ENCODE measurements at places on chromosomes 3 and 15.

DNA sequence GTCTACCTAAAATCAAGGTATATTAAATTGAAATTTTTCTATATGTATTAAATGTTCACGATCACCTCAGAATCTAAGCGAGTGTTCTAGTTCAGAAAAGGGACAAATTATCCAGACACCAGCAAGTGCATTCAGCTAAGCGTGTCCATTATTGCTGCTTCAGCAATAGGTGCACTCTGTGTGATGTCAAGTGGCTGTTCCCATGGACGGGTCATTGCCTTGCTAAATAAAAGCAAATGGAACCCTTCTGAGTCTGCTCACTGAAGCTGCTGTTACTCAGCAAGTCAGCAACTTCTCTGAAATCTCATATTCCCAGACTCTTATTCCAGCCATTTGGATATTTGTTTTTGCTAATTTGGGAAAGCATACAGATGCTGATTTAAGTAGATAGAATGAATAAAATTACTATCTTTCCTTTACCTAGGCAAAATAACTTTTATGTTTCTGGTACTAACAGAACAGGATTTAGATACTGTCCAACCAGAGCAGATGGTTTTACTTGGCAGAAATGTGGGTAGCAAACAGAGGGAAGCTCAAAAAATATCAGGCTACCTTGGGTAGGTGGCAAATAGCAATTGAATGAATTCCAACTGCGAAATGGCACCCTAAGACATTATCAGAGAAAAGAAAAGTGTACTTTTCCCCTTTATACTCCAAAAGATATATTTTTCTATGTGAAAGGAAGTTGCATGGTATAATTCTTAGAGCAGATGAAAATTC, 407.0 kb downstream of the GAP43 start:
- H3K4me3 ChIP-seq, result no peak overlapping the region
- no peak for DNase-seq
- no peaks in the 10 kb centered on the region for H3K4me1 ChIP-seq
- no peaks in the 10 kb centered on the region for H3K27me3 ChIP-seq

DNA sequence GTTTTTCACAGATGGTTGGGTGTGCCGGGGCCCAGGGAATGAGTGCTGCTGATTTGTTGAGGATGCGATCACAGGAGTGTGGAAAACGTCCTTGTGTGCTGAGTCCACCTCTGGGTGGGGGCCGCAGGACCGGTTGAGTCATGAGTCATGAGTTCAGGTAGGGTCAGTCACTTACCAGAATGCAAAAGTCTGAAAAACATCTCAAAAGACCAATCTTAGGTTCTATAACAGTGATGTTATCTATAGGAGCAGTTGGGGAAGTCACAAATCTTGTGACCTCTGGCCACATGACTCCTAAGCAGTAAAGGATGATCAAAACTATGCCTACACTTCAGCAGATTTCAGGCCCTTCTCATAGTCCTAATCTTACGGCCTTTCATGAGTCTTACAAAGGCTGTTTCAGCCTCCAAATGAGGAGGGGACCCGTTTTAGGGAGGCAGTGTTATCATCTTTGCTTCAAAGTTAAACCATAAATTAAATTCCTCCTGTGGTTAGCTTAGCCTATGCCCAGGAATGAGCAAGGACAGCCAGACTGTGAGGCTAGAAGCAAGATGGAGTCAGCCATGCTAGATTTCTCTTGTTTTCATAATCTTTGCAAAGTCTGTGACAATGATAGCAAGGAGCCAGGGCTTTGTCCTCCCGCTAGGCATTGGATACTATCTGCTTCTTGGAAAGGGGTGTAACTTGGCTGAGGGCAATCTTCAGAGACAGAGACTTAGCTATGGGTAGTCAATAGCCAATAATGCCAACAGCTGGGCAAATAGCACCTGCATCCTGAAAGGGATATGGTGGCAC, 30.6 kb upstream of the PIAS1 start:
- no peaks in the 10 kb centered on the region for H3K4me1 ChIP-seq
- DNase-seq, result no peak

DNA sequence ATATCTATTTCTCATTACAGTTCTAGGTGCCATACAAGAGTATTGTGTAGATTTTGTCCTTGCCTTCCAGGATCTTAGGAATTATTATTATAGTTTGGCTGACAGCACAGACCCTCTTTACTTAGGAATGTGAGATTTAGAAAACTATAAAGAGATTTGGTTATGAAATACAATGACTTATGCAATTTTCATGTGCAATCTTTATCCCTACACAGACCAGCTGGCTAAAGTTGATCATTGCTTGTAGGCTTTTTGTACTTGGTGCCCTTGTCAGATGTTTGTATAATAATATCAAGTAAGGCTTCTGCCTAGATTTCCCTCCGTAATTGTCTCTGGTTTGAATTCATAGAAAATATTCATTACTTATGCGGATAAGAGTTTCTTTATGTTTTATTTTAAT, 174.5 kb upstream of the GAP43 start:
- no peak overlapping the region for H3K4me3 ChIP-seq
- no peaks in the 10 kb centered on the region for H3K27me3 ChIP-seq
- no peaks in the 10 kb centered on the region for H3K36me3 ChIP-seq
- no peaks in the 10 kb centered on the region for H3K4me1 ChIP-seq

DNA sequence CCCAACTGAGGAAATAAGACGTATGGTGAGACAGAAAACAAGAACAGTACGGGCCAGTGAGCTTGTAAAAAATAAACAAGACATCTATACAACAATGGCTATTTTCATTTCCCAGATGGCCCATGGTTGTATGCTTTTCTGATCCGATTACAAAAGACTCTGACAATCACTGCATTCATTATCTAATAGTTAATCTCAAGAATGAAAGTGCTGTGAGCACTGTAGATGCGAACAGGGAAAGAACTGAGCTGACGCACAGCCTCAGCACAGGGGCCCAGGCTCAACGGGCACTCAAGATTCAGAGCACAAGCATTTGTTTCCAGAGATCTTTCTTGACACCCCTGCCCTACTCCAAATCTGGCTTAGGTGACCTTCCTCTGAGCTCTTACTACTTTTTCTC, 6.9 kb downstream of the MTMR10 start:
- DNase-seq, result no peak
- H3K4me3 ChIP-seq, result no peak overlapping the region
- H3K27ac ChIP-seq, result no peak overlapping the region
- peaks cover 63% of the 10 kb centered on the region for H3K36me3 ChIP-seq

DNA sequence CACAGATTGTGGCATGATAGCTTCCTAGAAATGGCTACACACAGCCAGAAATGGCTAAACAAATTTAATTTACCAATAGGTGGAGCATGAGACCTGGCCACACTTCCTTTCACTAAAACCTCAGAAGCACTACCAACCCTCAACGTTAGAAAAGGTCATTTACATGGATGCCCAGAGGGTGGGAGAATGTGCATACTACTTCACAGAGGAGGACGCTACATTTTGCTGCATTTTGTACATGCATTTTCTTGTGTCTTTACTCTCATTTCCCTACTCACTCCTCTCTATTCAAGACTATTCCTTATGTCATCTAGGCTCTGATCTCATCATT, 40.1 kb downstream of the C2CD4B start:
- no peak overlapping the region for H3K4me3 ChIP-seq
- H3K4me1 ChIP-seq, result peaks cover 33% of the 10 kb centered on the region
- H3K27me3 ChIP-seq, result no peaks in the 10 kb centered on the region
- DNase-seq, result no peak
- H3K27ac ChIP-seq, result peak overlapping the region; percentile 67
- no peaks in the 10 kb centered on the region for H3K36me3 ChIP-seq

DNA sequence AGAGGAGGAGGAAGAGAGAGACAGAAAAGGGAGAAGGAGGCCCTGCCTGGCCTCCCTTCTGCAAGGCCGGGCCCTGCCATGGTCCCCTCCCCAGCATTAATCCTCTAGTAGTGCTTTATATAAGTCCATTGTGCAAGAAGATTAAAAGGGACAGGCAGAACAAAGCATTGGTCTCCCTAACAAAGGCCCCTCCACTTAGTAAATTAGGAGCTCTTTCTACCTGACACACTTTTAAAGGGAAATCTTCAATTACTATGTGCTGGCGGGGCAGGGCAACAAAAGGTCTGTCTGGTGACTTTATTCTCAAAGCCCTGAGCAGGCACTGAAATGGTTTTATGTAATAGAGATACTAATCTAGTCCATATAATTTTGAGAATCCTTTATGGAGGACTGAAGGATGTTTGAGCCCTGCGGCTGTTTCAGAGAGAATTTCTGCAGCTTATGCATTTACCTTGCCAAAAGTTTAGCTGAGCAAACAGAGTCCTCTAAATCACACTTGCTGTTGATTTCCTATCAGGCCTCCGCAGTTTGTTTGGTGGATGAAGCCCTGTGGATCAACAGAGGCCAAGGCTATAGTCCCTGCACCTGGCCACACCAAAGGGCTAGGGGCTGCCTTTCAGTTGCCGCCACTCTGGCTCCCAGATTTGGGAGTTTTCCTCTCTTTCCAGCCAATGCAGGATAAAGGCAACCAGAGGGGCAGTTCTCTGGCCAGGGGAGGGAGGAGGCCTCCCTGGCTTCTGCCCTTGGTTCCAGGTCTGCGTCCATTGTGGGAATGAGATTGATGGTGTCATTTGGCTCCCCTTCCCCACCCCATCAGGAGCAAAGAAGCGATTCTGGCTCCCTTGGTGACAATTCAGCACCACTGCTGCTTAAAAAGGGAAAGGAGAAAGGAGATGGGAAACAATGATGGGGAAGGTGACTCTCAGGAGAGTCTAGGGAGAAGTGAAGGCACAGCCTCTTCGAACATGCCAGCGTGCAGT, 148.0 kb downstream of the MEGF11 start:
- H3K36me3 ChIP-seq, result no peaks in the 10 kb centered on the region
- peaks cover 13% of the 10 kb centered on the region for H3K27me3 ChIP-seq
- no peak overlapping the region for H3K27ac ChIP-seq

- no peaks in the 10 kb centered on the region for H3K27me3 ChIP-seq
- H3K4me1 ChIP-seq, result peaks cover 1% of the 10 kb centered on the region
- H3K4me3 ChIP-seq, result no peak overlapping the region
- H3K27ac ChIP-seq, result no peak overlapping the region
- DNase-seq, result no peak
Observed at GRCh38 chr3:50171540-50172301, 16.6 kb downstream of the SEMA3F start.

DNA sequence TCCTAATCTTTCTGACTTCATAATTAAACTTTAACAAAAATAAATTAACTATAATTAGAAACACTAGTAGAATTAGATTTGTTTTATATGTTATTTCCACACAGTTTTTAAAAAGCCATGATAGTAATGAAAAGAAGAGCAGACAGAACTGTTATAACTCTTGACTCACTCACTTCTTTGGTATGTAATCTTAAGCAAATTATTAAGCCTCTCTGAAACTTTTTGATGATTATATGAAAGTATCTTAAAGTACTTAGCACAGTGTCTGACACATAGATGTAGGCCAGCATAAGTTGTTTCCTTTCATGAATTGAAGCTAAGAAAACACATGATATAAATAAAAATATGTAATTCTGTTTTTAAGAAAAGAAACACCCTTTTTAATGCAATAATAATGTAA, 123.6 kb upstream of the MLF1 start:
- H3K4me1 ChIP-seq, result no peaks in the 10 kb centered on the region
- no peak overlapping the region for H3K27ac ChIP-seq
- H3K36me3 ChIP-seq, result no peaks in the 10 kb centered on the region
- H3K4me3 ChIP-seq, result no peak overlapping the region
- DNase-seq, result no peak
- no peaks in the 10 kb centered on the region for H3K27me3 ChIP-seq

- H3K4me1 ChIP-seq, result no peaks in the 10 kb centered on the region
- no peaks in the 10 kb centered on the region for H3K36me3 ChIP-seq
- no peaks in the 10 kb centered on the region for H3K27me3 ChIP-seq
- no peak overlapping the region for H3K27ac ChIP-seq
- H3K4me3 ChIP-seq, result no peak overlapping the region
Observed at GRCh38 chr3:152496716-152497115, 228.0 kb downstream of the MBNL1 start.

DNA sequence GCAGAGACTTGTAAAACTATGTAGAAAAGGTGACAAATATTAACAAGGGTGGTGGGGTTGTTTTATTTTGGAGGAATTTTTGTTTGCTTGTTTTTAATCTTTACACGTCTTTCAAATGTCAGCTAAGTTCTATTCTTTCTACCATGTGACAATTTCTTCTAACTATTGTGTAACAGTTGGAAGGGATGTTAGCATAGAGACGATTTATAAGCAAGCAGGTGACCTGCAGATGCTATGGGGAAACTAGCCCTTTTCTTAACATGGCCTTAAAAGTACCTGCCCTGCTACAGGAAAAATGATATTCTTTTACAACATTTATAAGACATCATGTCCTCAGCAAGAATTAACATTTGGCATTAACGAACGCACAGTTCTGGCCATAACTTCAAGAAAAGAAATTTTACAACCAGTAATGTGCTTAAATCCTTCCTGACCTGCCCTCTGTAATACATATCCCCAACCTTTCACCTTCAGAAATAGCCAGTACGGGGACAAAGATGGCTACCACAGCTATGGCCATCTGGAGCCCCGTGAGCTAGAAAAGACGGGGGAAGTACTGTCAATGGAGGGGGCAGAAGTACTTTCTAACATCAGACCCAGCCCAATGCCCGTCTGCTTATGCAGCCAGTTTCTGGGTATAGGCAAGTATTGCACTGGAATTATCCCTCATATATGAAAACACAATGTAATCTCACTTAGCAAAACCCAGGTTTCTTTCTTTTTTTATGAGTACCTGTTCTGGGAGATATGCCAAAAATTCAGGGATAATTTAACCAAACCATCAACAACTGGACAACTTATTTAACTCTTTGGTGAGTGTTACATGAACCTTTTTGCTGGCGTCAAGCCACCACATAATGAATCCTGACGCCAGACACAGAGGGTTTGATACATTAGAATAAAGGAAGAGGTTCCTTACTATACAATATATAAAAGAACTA, 67.7 kb upstream of the NR2F2 start:
- H3K27me3 ChIP-seq, result no peaks in the 10 kb centered on the region
- H3K4me1 ChIP-seq, result no peaks in the 10 kb centered on the region
- no peak for DNase-seq
- no peak overlapping the region for H3K4me3 ChIP-seq
- H3K27ac ChIP-seq, result no peak overlapping the region
- H3K36me3 ChIP-seq, result no peaks in the 10 kb centered on the region

- H3K27ac ChIP-seq, result no peak overlapping the region
- no peaks in the 10 kb centered on the region for H3K36me3 ChIP-seq
- no peak for DNase-seq
- no peak overlapping the region for H3K4me3 ChIP-seq
- no peaks in the 10 kb centered on the region for H3K4me1 ChIP-seq
- H3K27me3 ChIP-seq, result no peaks in the 10 kb centered on the region
Observed at GRCh38 chr15:29554531-29554930, 267.7 kb downstream of the TJP1 start.

- peaks cover 34% of the 10 kb centered on the region for H3K27me3 ChIP-seq
- H3K36me3 ChIP-seq, result no peaks in the 10 kb centered on the region
- no peak overlapping the region for H3K4me3 ChIP-seq
- H3K4me1 ChIP-seq, result peaks cover 13% of the 10 kb centered on the region
- DNase-seq, result no peak
Observed at GRCh38 chr3:197302696-197303341, 4.4 kb upstream of the DLG1 start.

- no peak overlapping the region for H3K4me3 ChIP-seq
- no peaks in the 10 kb centered on the region for H3K36me3 ChIP-seq
- H3K27ac ChIP-seq, result no peak overlapping the region
Observed at GRCh38 chr3:13243586-13243985, 170.4 kb upstream of the IQSEC1 start.

GRCh38 chr3:149810846-149811245, 2.2 kb upstream of the RNF13 start:
- no peak overlapping the region for H3K4me3 ChIP-seq
- no peaks in the 10 kb centered on the region for H3K27me3 ChIP-seq
- peaks cover 6% of the 10 kb centered on the region for H3K4me1 ChIP-seq
- H3K27ac ChIP-seq, result no peak overlapping the region
- no peaks in the 10 kb centered on the region for H3K36me3 ChIP-seq
- no peak for DNase-seq

- no peaks in the 10 kb centered on the region for H3K36me3 ChIP-seq
- no peak for DNase-seq
- peak within 1 kb of the TSS; percentile 40 for H3K4me3 ChIP-seq
- peaks cover 51% of the 10 kb centered on the region for H3K27me3 ChIP-seq
Observed at GRCh38 chr3:24494618-24495325, at the start of gene THRB. TSS of gene THRB (minus strand) at chr3:24494850.
